ENCODE measurements at places on chromosomes 11 and 22. TPM values are rescaled to one million over a fixed set of nuclear protein-coding genes. Genes with fewer than 3 reads are reported as not detected.
A peak's percentile ranks its signal among the peaks of the same experiment; 100 is the strongest.

SAA2 gene
- 0.48 TPM for total RNA-seq

DNA sequence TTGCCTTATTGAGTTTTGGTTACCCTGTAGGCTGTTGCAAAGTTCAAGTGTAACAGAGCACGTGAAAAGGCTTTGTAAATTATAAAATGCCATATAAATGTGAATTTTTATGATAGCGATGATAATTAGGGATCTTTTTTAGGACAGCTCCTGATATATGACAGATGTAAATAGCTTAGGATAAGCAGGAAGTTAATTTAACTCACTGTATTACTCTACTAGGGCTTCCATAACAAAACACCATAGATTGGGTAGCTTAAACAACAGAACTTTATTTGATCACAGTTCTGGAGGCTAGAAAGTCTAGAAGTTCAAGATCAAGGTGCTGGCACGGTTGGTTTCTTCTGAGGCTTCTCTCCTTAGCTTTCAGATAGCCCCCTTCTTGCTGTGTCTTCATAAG lies 17.0 kb upstream of the PDE3B start:
- no peak for DNase-seq

- DNase-seq: no peak
Observed at GRCh38 chr22:36636916-36637315, 66.6 kb downstream of the CACNG2 start.

- DNase-seq: no peak
Observed at GRCh38 chr11:116473206-116473769, 299.5 kb downstream of the BUD13 start.

PRR14L gene
- total RNA-seq: 16.1 TPM

MRGPRX3 gene
- total RNA-seq: not detected

- DNase-seq: no peak
Observed at GRCh38 chr11:1493650-1494244, 7.2 kb upstream of the MOB2 start.

DNA sequence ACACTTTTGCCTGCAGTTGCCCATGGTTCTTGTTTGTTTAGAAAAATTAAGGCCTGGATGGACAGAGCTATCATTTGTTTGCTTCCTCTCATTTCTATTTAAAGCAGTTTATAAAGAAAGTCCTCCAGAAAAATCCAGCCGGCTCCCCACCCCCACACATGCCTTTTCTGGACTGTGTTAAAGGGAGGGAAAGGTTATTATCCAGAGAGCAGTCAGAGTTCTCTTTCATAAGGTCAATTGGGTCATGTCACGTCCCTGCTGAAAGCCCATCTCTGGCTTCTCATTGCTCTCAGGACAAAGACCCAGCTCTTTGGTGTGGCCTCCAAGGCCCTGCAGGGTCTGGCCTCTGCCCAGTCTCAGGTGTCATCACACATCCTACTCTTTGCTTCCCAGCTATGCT lies 9.8 kb upstream of the GRK3 start:
- DNase-seq: no peak

GRCh38 chr22:49734390-49734789 lies 93.3 kb downstream of the BRD1 start:
- DNase-seq: no peak

GRCh38 chr11:116366451-116366850 lies 406.3 kb downstream of the BUD13 start:
- DNase-seq: no peak

GRCh38 chr11:111531136-111531535 lies 9.4 kb upstream of the LAYN start:
- no peak for DNase-seq

GRCh38 chr11:118612378-118612777 lies 5.0 kb downstream of the PHLDB1 start:
- DNase-seq: peak; percentile 74

DNA sequence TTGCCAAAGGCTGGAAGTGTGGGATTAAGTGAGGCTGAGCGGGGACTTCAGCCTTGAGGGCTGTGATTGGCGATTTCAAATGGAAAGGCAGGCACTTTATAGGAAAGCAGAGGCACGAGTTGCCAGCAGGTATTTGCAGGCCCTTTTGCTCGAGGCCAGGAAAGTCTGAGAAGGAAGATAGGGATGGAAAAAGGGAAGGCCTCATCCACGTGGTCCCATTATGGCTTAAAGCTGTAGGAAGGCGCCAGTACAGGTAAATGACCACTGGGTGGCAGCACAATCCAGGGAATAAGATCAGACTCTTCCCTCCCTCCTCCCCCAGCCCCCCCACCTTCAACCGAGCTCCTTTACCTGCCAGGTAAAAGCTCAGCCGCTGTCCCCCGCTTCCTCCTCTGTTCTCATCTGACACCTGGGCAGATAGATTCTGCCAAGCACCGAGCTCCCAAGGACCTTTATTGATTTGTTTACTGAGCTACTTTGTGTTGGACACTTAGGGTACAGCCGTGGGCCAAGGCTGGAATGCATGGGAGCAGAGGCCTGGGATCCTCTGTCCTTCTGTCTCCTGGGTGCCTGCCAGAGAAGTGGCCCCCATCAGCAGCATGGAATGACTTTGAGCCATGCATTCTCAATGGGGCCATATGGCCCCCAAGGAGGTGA lies 7.5 kb downstream of the P2RX3 start:
- no peak for DNase-seq

DNA sequence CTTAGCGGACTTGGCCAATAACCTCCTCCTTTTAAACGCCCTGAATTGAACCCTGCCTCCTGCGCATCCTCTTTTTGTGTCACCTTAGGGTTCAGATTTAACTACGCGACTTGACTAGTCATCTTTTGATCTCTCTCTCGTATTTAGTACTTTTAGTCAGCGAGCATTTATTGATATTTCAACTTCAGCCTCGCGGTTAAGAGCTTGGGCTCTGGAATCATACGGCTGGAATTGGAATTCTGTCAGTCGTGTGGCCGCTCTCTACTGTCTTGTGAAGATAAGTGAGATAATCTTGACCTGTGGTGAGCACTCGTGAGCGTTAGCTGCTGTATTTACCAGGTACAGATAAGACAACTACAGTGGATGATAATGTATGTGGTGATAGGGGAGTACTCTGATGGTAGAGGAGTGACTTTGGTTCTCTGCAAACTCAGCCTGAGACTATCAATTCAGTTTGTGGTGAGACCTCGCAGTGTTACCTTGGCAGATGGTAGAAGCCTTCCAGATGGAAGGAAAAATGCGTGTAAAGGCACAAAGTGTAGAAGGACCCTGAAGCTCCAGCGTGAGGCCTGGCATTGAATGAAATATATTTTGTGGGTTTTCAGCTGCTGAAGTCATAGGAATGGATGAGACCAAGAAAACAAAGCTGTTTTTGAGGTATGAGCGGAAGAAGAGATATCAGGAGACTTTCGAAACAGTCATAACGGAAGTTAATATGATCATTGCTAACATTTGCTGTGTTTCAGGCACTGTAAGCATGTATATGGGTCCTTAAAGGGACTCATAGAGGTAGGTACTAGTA lies 682 bp downstream of the ATM start:
- no peak for DNase-seq

DNA sequence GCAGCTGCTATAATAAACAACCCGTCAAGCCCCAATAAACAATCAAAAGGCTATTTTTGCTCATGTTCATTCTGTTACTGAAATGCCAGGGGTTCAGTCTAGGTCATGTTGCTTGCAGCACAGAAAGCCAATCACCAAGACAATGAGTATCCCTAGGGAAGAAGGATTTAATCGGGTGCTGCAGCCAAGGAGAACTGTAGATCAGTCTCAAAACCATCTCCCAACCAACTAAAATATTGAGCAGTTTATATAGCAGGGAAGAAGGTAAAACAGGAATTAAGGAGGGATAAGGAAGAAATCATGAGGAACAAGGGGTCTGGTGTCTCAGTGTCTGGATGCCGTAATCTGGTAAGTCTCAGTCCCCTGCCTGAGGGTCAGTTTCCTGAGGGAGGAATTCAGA lies 169.5 kb downstream of the BLID start:
- DNase-seq: no peak

DNA sequence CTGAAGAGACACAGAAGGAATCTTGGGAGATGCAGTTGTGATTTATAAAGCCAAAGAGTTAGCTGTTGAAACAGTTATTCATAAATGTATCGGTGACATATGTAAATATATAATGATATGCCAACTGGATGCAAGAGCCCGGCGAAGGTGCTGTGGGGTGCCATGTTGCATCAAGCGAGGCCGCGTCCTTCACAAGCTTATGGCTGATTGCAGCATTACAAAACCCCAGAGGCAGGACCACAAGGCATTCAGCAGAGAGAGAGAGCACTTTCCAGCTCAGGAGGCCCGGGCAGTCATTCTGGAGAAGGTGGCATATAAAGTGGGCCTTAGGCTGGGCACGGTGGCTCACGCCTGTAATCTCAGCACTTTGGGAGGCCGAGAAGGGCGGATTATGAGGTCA lies 65.6 kb downstream of the LARGE1 start:
- DNase-seq: no peak

DNA sequence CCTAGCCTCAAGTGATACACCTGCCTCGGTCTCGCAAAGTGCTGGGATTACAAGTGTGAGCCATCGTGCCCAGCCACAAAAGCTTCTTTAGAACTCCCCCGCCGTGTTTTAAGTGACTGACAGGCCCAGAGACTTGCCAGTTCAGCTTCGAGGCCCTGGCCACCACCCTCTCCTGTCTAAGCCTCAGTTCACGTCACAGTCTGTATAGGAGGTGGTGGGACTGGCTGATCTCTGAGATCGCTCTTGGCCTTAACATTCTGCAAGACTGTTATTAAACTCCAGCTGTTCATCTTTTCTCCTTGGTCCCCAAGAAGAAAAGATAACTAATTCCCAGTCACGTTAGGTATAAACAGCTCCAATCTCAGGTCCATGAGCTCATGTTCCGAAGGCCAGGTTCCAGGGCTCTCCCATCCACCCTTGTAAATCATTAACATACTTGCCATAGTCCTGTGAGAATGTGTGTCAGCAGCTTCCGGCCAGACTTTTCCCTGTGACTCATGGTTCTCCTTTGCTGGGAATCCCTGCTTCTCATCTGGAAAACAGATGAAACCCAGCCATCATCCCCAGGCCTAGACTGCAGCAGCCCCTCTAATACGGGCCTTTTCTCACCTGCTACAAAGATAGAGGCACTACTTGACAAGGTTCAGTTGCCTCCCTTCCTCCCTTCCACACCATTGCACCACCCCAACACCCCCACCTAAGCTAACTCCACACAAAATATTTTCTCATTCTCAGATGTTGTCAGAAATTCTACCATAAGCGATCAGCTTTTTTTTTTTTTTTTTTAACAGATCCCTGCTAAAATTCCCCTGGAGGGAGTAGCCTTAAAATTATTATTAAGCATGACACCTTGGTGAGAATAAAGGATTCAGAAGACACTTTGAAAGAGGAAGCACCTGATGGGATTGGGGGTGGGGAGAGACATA lies 5.6 kb upstream of the KIAA0930 start:
- DNase-seq: no peak

- no peak for DNase-seq
Observed at GRCh38 chr22:43057641-43058040, 31.6 kb downstream of the TTLL1 start.

NPAS4 gene
- not detected for total RNA-seq

- no peak for DNase-seq
Observed at GRCh38 chr11:134340354-134340964, 8.7 kb downstream of the GLB1L2 start.

OR2D2 gene
- not detected for total RNA-seq

BIK gene
- total RNA-seq: not detected

FAM180B gene
- total RNA-seq: not detected

GRCh38 chr22:37566903-37567798 lies 6.9 kb downstream of the CDC42EP1 start:
- DNase-seq: peak; percentile 95

DNA sequence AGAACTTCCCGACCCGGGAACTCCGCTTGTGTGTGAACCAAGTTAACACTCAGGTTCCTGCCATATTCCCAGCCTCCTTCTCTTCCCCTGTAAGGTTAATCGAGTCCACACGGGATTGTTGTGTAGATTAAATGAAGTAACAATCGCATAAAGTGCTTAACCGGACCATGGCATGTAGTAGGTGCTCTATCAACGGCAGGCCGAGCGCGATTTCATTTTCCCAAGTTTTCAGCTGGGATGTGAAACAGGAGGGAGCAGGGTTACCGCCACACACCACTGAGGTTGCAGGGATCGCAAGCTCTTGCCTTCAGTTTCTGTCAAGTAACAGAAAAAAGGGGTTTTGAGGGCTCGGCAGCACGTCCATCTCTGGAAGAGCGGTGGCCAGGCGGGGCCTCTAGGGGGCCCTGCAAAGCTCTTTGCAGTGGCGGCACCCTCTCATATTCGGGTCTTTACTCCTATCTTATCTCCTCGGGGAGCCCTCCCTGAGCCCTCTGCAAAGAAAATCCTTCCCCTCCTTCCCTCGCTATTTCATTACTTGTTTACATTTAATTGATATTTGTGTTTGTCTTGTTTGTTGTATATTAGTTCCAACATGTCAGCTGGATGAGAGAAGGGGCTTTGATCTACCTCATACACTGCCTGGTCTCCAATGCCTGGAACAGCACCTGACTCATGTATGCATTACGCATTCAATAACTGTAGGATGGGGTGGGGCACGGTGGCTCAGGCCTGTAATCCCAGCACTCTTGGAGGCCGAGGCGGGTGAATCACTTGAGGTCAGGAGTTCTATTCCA lies 816 bp upstream of the PLEKHA7 start:
- no peak for DNase-seq

GRCh38 chr11:33303541-33303940 lies 46.4 kb downstream of the HIPK3 start:
- no peak for DNase-seq

RTN4R gene
- total RNA-seq: 1.0 TPM

DNA sequence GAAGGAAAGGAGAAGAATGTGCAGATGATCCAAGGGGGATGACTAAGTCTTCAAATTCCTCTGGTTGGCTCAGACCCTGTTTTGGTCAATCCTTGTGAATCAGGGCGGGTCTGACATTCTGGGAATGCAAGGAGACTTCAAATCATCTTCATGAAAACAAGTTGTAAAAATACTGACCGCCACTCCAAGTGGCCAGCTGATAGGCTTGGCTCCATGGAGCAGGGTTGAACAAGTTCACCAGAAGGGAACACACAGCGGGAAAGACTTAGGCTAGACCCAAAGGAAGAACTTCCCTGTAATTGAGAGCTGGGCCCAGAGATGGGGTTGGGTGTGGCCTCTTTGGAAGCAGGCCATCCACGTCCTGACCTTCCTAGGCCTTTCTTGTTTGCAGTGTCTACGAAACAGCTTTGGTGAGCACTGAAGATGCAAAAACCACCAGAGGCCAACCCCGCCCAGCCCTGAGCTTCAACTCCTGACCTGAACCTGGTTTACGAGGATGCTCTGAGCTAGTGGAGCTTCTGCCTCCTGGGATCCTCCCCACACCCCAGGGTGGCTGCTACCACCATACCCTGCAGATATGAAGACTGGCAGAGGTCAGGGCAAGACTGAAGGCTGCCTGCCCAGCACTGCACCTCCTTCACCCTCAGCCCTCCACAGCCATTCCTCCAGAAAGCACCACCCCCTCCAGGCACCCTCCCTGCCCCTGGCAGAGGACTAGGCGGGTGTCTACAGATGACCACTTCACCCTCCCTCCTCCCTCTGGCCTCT lies 26.1 kb downstream of the GDPD5 start:
- DNase-seq: no peak

Measured in cardiac septum (tissue), 1 donor.